ENCODE measurements at places on chromosomes 3 and 15.

GRCh38 chr15:66707310-66708082, 5.5 kb downstream of the SMAD6 start:
- DNase-seq: no peak

DNA sequence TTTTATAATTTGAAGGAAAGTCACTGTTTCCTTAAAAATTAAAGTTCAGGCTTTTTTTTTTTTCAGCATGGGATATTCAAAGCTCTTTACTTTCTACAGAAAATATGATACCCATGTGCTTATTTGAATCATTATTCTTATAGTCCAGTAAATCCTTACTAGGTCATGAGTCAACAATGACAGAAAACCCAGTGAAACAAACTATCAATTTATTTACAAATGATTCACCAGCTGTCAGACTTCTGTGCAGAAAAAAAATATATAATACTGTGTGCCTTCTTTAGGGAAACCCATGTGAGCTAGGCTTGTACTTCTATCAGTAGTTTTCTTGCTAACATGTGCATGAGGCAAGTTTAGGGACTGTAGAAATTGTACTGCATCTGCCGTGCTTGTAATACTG, 1.2 kb downstream of the ACP3 start:
- DNase-seq: no peak

- DNase-seq: no peak
Measured at GRCh38 chr15:48064421-48064820, 56.4 kb upstream of the SLC24A5 start.

- no peak for DNase-seq
Measured at GRCh38 chr3:110686701-110687100, 384.9 kb upstream of the NECTIN3 start.

GRCh38 chr3:54882129-54882833, 45.6 kb downstream of the LRTM1 start:
- DNase-seq: no peak

DNA sequence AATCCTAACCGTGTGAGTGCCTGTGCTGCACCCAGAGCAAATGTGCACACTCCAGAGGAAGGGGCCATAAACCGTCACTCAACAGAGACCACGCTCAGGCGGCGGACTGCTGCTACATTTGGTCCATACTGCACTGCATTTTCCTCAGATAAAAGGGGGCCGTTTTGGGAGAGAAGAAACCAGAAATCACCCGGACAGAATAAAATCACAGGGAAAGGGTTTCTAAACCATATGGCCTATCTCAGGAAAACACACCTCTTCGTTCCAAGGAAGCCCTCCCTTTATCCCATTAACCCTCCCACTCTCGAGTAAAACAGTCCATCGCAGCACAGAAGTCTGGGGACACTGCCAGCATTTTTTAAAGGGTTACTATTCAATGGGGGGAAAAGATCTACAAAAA, 7.6 kb downstream of the IL17RD start:
- DNase-seq: no peak

- peak; percentile 56 for DNase-seq
Measured at GRCh38 chr3:198080521-198081384, 120.7 kb downstream of the LMLN start.
